Suprapubic skin (tissue), 4 donors: ENCODE measurements at places on chromosomes 12 and 14.

- H3K27me3 ChIP-seq, result no peaks in the 10 kb centered on the region
- peak overlapping the region; percentile 83 for H3K4me3 ChIP-seq
Measured at GRCh38 chr12:92140896-92141536, 4.6 kb downstream of the BTG1 start.

DNA sequence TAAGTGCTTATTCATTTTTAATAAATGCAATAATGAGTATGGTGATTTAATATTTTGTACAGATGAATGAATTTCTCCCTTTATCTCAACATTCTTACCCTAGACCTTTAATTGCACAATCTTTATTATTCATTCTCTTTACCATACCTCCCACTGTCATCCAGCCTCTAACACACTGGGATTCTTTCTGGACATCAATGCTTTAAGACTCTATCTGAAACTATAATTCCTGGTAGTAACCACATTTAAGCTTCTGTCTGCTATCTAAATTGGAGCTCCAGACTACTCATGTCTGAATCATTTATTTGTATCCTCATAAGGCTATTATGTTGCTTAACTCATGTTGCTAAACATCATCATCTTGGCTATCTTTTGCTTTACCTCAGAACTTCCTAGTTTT is 270.2 kb downstream of the ALG10B start:
- no peak overlapping the region for H3K27ac ChIP-seq
- DNase-seq, result no peak
- no peaks in the 10 kb centered on the region for H3K36me3 ChIP-seq
- H3K27me3 ChIP-seq, result no peaks in the 10 kb centered on the region
- H3K4me1 ChIP-seq, result no peaks in the 10 kb centered on the region

GRCh38 chr12:26528943-26529342 is 304.1 kb downstream of the ITPR2 start:
- DNase-seq, result no peak
- no peaks in the 10 kb centered on the region for H3K27me3 ChIP-seq
- H3K4me1 ChIP-seq, result no peaks in the 10 kb centered on the region
- H3K4me3 ChIP-seq, result no peak overlapping the region
- no peak overlapping the region for H3K27ac ChIP-seq
- no peaks in the 10 kb centered on the region for H3K36me3 ChIP-seq

DNA sequence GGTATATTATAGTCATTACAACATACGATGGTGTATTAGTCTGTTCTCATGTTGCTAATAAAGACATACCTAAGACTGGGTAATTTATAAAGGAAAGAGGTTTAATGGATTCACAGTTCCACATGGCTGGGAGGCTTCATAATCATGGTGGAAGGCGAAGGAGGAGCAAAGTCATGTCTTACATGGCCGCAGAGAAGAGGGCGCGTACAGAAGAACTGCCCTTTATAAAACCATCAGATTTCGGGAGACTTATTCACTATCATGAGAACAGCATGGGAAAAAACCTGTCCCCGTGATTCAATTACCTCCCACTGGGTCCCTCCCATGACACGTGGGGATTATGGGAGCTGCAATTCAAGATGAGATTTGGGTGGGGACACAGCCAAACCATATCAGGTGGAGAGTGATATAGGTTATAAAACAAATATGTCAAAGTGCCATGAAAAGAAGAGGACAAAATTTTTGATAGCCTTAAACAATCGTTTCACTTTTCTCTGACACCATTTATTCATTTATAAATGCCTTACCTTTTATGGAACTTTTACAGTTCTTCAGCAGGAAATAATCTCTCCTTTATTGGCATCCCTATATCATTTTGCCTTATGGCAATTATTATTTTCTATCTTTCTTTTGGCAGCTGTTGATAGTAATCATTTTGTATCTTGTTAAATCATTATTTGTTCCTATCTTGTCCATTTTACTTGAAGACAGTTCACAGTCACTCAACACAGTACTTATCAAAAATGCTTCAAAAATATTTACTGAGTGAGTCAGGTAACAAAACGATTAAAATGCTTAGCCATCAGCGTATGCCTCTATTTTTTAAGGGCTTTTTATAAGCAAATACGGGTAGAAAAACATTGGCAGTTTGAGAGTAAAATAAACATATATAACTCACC is 196.0 kb downstream of the RAD51B start:
- DNase-seq, result no peak
- H3K27ac ChIP-seq, result no peak overlapping the region
- no peaks in the 10 kb centered on the region for H3K36me3 ChIP-seq
- peaks cover 27% of the 10 kb centered on the region for H3K4me1 ChIP-seq

GRCh38 chr14:87992346-87992717 is 650 bp downstream of the GALC start:
- H3K27ac ChIP-seq, result peak overlapping the region; percentile 94
- H3K36me3 ChIP-seq, result no peaks in the 10 kb centered on the region
- H3K4me1 ChIP-seq, result peaks cover 20% of the 10 kb centered on the region
- H3K27me3 ChIP-seq, result no peaks in the 10 kb centered on the region
- no peak for DNase-seq
- peak overlapping the region; percentile 81 for H3K4me3 ChIP-seq

GRCh38 chr14:72788255-72788654 is 105.6 kb downstream of the DPF3 start:
- H3K36me3 ChIP-seq, result no peaks in the 10 kb centered on the region
- no peaks in the 10 kb centered on the region for H3K27me3 ChIP-seq
- H3K27ac ChIP-seq, result no peak overlapping the region
- no peak overlapping the region for H3K4me3 ChIP-seq
- H3K4me1 ChIP-seq, result no peaks in the 10 kb centered on the region

- DNase-seq, result no peak
- H3K4me1 ChIP-seq, result no peaks in the 10 kb centered on the region
- H3K27ac ChIP-seq, result no peak overlapping the region
- no peak overlapping the region for H3K4me3 ChIP-seq
- no peaks in the 10 kb centered on the region for H3K36me3 ChIP-seq
- no peaks in the 10 kb centered on the region for H3K27me3 ChIP-seq
Measured at GRCh38 chr12:2124466-2125023, 71.8 kb downstream of the CACNA1C start.

GRCh38 chr12:30384976-30385375 is 310.7 kb downstream of the IPO8 start:
- no peak for DNase-seq
- H3K27ac ChIP-seq, result no peak overlapping the region
- H3K36me3 ChIP-seq, result no peaks in the 10 kb centered on the region
- H3K4me3 ChIP-seq, result no peak overlapping the region

DNA sequence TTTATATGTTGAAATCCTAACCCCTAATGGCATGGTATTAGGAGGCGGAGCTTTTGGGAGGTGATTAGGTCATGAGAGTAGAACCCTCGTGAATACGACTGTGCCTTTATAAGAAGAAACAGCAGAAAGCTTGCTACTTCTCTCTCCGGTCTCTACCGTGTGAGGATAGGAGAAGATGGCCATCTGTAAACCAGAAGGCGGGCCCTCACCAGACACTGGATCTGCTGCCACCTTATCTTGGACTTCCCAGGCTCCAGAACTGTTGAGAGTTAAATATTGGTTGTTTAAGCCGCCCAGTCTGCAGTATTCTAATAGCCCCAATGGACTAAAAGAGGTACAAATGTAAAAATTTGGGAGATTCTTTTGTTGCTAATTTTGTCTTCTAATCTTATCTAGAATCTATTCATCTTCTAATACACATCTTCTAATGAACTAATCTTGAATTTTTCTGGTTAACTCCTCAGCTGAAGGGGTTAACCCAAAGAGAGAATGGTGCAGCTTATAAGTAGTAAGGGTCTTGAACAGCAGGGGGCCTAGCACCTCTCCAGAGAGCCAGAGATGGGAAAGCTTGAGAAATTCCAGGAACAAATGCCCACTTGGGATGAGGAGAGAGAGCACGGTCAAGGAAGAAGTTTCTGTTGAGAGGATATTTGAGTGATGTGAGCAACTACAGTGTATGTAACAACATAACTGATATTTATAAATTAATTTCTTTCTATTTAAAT is 264.0 kb upstream of the GRIP1 start:
- H3K27ac ChIP-seq, result no peak overlapping the region
- no peak for DNase-seq
- no peaks in the 10 kb centered on the region for H3K27me3 ChIP-seq
- H3K36me3 ChIP-seq, result no peaks in the 10 kb centered on the region
- H3K4me3 ChIP-seq, result no peak overlapping the region

DNA sequence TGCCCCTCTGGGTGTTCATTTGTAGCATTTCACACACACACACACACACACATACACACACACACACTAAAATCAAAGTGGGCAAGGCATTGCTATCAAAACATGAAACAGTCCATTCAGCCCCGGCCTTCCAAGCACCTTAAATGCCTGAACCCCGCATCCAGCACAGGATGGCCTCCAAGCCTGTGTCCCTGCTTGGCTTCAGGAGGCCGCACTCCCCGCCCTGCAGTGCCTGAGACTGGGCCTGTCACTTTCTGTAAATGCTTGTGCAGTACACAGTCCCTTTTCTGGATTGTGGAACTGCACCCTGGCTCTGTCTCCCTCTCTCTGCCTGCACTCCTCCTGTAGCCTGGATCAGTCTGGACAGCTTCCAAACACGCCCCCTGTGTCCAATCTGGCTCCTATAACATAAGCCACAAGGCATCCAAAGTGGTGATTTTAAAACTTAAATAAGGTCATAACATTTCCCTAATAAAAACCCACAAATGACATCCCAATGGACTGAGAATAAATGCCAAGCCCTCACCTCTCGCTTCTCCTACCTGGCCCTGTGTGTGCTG is 972.2 kb upstream of the TMEM132C start:
- no peaks in the 10 kb centered on the region for H3K27me3 ChIP-seq
- H3K36me3 ChIP-seq, result no peaks in the 10 kb centered on the region
- H3K27ac ChIP-seq, result no peak overlapping the region
- H3K4me1 ChIP-seq, result no peaks in the 10 kb centered on the region

- H3K4me3 ChIP-seq, result no peak overlapping the region
- no peak for DNase-seq
- H3K27ac ChIP-seq, result no peak overlapping the region
Measured at GRCh38 chr12:57315681-57316080, 64.7 kb upstream of the STAC3 start.

GRCh38 chr12:87344699-87345098 is 684.5 kb downstream of the C12orf50 start:
- H3K27me3 ChIP-seq, result no peaks in the 10 kb centered on the region
- no peak overlapping the region for H3K4me3 ChIP-seq
- no peak overlapping the region for H3K27ac ChIP-seq
- DNase-seq, result no peak
- H3K36me3 ChIP-seq, result no peaks in the 10 kb centered on the region

- no peaks in the 10 kb centered on the region for H3K36me3 ChIP-seq
- no peaks in the 10 kb centered on the region for H3K27me3 ChIP-seq
- peak overlapping the region; percentile 88 for H3K4me3 ChIP-seq
- H3K4me1 ChIP-seq, result peaks cover 42% of the 10 kb centered on the region
- no peak for DNase-seq
- H3K27ac ChIP-seq, result no peak overlapping the region
Measured at GRCh38 chr12:93380480-93381121, 2.9 kb downstream of the NUDT4 start.

- H3K27ac ChIP-seq, result no peak overlapping the region
- no peak overlapping the region for H3K4me3 ChIP-seq
- no peaks in the 10 kb centered on the region for H3K36me3 ChIP-seq
Measured at GRCh38 chr14:80944861-80945617, 3.5 kb upstream of the CEP128 start.

DNA sequence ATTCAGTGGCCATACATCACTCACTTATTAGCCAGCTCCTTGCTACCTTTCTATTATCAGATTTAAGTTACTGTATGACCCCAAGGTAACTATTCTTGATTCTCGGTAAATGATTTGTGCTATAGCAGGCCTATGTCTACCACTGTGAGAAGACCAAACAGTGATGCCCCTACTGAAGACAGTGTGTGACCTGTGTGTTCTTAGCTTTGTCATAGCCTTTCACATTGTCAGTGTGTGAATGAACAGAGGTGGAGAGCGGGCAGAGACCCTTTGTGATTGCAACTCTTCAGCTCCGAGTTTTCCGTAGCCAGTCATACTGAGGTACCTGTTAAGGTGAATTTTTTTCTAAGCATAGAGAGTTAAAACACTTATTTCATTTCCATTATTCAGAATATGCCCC is 294.0 kb downstream of the LRFN5 start:
- no peaks in the 10 kb centered on the region for H3K27me3 ChIP-seq
- H3K27ac ChIP-seq, result no peak overlapping the region
- no peaks in the 10 kb centered on the region for H3K4me1 ChIP-seq
- H3K36me3 ChIP-seq, result no peaks in the 10 kb centered on the region
- DNase-seq, result no peak
- H3K4me3 ChIP-seq, result no peak overlapping the region

GRCh38 chr12:89694542-89694941 is 14.1 kb downstream of the ATP2B1 start:
- no peak overlapping the region for H3K4me3 ChIP-seq
- DNase-seq, result no peak
- H3K27ac ChIP-seq, result no peak overlapping the region
- H3K4me1 ChIP-seq, result peaks cover 24% of the 10 kb centered on the region

DNA sequence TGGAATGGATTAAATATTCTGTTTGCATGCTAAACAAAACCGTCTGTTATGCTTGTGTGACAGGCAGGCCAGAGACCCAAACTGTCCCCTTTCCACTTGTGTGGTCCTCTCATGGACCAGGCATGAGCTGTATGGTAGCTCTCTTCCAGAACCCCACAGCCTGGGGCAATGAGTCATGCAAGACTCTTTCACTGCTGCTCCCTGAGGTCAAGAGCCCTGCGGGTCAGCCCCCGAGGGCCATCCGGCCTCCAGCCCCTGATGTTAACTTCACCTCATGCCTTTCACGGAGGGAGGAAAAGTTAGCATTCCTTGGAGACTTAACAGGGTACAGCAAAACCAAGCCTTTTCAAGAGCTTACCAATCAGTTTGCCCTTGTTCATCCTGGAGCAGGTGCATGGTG is 239.1 kb upstream of the DIO3 start:
- H3K4me1 ChIP-seq, result no peaks in the 10 kb centered on the region
- H3K4me3 ChIP-seq, result no peak overlapping the region
- no peak for DNase-seq
- no peak overlapping the region for H3K27ac ChIP-seq
- H3K27me3 ChIP-seq, result no peaks in the 10 kb centered on the region

- DNase-seq, result no peak
- H3K36me3 ChIP-seq, result no peaks in the 10 kb centered on the region
- H3K4me3 ChIP-seq, result no peak overlapping the region
- no peaks in the 10 kb centered on the region for H3K4me1 ChIP-seq
- no peaks in the 10 kb centered on the region for H3K27me3 ChIP-seq
Measured at GRCh38 chr12:97502600-97502999, 40.0 kb downstream of the RMST start.

DNA sequence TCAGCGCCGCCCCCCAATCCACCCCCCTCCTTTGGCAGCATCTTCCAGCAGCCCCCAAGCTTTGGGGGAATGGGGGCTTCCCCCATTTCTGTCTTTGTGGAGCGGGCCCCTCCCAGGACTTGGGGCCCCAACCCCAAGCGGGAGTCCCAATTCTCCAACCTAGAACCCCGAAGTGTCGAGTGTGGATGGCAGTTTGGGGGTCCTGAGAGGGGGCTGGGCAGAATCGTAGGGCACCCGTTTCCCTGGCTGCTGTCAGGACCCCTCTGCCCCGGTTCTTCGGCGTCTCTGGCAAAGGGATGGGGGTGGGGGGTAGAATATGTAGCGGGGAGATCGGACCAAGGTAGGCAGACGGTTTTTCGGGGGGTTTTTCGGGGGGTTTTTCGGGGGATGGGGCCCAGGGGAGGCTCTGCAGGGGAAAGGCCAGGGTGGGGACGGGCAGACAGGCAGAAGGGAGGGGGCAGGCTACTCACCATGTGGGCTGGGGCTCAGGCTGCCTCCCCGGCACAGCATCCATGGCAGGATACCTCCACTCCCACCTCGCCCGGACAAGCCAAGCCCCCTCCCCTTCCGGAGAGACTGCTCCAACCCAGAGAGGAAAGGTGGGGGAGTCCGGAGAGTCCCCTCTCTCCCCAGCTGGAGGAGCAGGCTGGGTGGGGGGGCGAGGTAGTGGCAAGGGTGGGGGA is 739 bp downstream of the JPH4 start:
- DNase-seq, result peak; percentile 41
- H3K4me3 ChIP-seq, result peak overlapping the region; percentile 40
- H3K36me3 ChIP-seq, result no peaks in the 10 kb centered on the region
